Spleen (tissue), 13 donors: ENCODE measurements at places on chromosomes 1 and 21.

- peaks cover 22% of the 10 kb centered on the region for H3K4me1 ChIP-seq
- H3K36me3 ChIP-seq: no peaks in the 10 kb centered on the region
- peak; percentile 11 for DNase-seq
- no peak overlapping the region for H3K4me3 ChIP-seq
- peaks cover 20% of the 10 kb centered on the region for H3K27me3 ChIP-seq
Measured at GRCh38 chr1:47194311-47194710, 4.5 kb upstream of the PDZK1IP1 start.

GRCh38 chr1:151993084-151993733, 450 bp downstream of the S100A10 start:
- H3K4me1 ChIP-seq: peaks cover 23% of the 10 kb centered on the region
- H3K4me3 ChIP-seq: peak overlapping the region; percentile 73
- peak overlapping the region; percentile 72 for H3K27ac ChIP-seq
- no peaks in the 10 kb centered on the region for H3K27me3 ChIP-seq
- peak; percentile 83 for DNase-seq

- no peak for DNase-seq
- H3K4me1 ChIP-seq: no peaks in the 10 kb centered on the region
- H3K36me3 ChIP-seq: no peaks in the 10 kb centered on the region
- no peak overlapping the region for H3K27ac ChIP-seq
- no peak overlapping the region for H3K4me3 ChIP-seq
Measured at GRCh38 chr1:3247521-3248121, 178.6 kb downstream of the PRDM16 start.

- H3K36me3 ChIP-seq: no peaks in the 10 kb centered on the region
- H3K4me1 ChIP-seq: no peaks in the 10 kb centered on the region
- H3K27ac ChIP-seq: no peak overlapping the region
Measured at GRCh38 chr1:145740269-145740668, 21.0 kb downstream of the CD160 start.

DNA sequence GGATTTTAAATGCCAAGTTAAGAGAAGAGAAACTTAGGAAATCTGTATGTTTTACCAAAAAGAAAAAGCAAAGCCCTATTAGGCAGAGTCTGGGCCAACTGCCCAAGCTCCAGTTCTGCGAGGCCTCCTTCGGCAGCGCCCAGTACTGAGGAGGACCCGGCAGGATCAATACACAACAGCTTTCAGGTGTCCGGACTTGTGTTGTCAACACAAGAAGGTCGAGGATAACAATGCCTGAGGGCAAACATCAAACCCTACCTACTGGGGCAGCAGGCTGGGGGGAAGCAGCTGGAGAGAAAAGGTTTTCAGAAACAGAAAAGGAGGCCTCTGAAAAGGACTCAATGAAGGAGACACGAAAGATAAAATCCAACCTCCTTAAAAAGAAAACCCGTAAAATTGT, 98.1 kb upstream of the GJB5 start:
- H3K4me3 ChIP-seq: no peak overlapping the region
- H3K4me1 ChIP-seq: no peaks in the 10 kb centered on the region
- H3K27ac ChIP-seq: no peak overlapping the region

GRCh38 chr21:42315296-42315891, at the start of gene TFF3:
Gene TFF3 (minus strand): TSS chr21:42315409. CDS start chr21:42315374, 35 bp downstream.
- H3K36me3 ChIP-seq: no peaks in the 10 kb centered on the region
- DNase-seq: peak; percentile 79
- H3K4me3 ChIP-seq: peak within 1 kb of the TSS; percentile 22
- peaks cover 75% of the 10 kb centered on the region for H3K4me1 ChIP-seq

DNA sequence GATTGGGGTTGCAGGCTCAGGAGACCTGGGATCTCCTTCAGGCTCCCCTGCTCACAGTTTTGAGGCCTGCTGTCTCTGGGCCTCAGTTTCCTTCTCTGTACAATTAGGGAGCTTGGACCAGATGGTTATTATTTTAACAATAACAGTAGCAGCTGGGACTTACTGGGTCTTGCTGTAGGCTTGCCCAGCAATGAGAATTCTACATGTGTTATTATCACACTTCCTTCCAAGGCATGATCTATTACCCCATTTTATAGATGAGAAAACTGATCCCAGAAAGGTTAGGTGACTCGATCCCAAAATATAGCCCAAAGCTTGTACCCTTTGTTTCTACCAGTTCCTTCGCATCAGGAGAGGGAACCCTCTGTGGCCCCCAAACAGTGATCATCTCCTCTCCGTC, 153.8 kb downstream of the PTPRU start:
- no peaks in the 10 kb centered on the region for H3K27me3 ChIP-seq
- H3K36me3 ChIP-seq: no peaks in the 10 kb centered on the region
- no peak overlapping the region for H3K4me3 ChIP-seq
- H3K4me1 ChIP-seq: no peaks in the 10 kb centered on the region
- H3K27ac ChIP-seq: no peak overlapping the region

DNA sequence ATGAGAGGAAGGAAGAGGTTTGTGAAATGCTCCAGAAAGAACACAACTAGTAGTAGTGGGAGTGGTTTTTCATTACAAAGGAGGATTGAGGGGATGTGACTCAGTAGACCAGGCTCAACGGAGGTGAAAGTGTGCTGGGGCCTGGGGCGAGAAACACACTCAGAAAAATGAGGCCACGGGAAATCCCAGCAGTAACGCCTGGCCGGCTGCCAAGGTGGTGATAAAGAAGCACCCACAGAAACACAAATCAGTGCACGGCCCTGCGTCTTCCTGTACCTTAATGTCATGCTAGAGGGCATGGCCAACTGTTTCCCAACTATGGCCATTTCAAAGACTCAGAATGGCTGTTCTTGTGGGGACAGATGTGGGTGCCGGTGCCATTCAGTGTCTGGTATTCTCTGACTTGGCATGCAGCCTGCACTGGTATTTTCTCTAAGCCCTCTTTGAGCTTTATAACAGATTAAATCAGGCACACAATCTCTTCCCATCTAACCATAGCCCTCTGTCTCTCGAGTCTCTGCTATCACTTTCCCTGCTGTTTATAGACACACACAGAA, 38.2 kb downstream of the URB2 start:
- H3K27ac ChIP-seq: no peak overlapping the region
- no peaks in the 10 kb centered on the region for H3K27me3 ChIP-seq
- no peak overlapping the region for H3K4me3 ChIP-seq
- DNase-seq: peak; percentile 89
